ENCODE measurements at places on chromosomes 11 and 22.
A peak's percentile ranks its signal among the peaks of the same experiment; 100 is the strongest.

DNA sequence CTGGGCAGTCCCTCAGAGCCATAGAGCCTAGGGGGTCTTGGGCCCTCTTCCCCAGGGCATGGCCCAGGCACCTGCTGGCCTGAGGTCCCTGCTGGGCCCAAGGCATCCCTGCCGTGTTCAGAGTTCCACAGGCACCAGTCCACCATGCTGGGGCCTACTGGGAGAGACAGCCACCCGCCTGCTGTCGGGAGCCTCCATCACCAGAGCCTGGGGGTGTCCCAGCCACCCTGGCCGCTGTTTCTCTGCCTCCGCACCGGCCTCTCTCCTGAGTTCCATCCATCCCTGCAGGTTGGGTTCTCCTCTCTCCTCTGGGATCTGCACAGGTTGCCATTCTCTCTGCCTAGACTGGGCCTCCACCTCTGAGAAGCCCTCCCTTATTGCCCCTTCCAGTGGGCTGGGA, 68.6 kb downstream of the KCNQ1 start:
- no peak for DNase-seq

- DNase-seq = no peak
Measured at GRCh38 chr11:115267238-115267781, 236.9 kb downstream of the CADM1 start.

GRCh38 chr11:118618115-118618990, 10.9 kb downstream of the PHLDB1 start:
- DNase-seq = no peak

DNA sequence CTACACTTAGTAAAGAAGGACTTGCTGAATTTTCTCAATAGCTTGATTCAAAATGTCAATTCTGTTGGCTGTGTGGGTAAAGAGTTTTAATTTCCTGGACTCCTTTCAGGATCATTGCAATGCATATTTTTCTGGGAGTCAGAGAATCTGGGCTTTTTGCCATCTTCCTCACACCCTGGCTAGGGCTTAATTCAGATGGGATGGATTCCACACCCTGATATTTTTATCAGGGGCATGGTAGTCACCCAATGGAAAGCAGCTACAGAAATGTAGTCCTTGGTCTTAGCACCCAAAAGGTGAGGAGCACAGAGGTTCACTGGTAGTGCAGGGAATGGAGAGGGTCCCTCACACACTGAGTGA, 79.3 kb downstream of the SGSM3 start:
- DNase-seq = no peak

GRCh38 chr11:102912482-102912830, 37.7 kb upstream of the MMP12 start:
- DNase-seq = no peak

DNA sequence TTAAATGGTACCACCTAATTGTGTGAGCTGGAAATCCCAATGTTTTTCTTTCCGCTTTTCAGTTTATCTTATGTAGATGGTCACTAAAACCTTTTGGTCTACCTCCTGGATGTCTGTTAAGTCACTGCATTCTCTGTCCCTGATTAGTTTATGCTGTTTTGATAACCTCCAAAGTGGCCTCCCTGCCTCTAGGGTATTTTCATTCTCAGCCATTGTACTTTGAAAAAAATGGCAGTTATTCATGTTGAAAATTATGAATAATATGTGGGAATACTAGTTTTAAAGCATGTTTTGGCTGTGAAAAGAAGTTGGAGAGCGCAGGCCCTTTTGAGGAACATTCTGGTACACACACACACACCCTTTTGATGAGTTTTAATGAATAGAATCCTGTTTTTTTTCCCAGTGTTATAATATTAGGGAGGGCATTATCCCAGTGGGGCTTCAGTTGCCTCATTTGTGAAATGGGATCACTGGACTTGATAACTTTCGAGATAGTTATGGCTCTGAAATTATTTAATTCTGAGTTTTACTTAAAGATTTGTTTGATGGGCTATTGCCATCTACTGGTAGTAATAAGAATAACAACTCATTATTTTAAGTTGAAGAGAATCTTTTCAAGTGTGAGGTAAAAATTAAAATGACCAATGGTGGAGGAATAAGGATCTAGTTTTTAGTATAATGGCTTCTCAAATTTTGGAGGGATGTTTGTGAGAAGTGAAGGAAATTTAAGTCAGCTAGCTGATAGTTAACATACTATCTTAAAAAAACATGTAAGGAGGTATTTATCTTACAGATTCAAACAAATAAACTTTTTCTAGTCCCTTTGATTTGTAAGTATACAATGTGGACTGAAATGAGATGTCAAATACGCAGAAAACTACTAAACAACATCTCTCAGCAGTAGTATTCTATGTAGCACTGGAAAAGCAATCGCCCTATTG, 3.9 kb downstream of the FDX1 start:
- peak; percentile 59 for DNase-seq

GRCh38 chr22:48680601-48681000, 1147.1 kb downstream of the BRD1 start:
- DNase-seq = no peak

GRCh38 chr11:77287136-77287535, 14.3 kb downstream of the GDPD4 start:
- DNase-seq = no peak

DNA sequence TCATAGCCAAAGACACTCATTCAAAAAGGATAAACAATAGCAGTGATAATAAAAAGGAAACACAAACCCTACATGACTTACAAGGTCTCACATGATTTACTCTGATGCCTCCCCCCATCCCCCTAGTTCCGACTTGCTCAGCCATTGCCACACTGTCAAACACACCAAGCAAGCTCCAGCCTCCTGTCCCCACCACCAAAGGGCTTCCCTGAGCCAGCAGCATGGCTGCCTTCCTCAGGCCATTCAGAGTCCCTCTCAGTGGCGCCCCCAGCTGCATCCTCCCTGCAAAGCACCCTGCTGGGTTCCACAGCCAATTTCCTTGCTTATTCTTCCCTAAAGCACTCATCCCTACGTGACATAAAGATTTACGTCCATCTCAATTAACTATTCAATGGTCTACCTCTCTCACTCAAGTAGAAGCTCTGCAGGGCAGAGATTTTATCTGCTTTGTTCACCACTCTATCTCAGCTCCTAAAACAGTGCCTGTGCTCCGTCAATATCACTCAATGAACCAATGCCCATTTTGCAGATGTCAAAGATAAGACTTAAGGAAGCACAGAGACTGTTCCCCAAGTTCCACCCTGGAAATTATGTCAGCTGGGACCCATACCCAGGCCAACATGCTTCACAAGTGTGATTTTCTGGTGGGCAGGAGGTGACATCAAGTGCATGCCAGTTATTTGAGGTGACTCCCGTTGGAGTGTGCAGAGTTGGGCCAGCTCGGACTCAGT, 106.9 kb downstream of the SYN3 start:
- no peak for DNase-seq

GRCh38 chr11:75810637-75811390, 4.2 kb upstream of the UVRAG start:
- DNase-seq = no peak

GRCh38 chr11:72720784-72721183, 31.4 kb downstream of the ARAP1 start:
- no peak for DNase-seq

GRCh38 chr11:125055107-125055715, 7.9 kb upstream of the SLC37A2 start:
- DNase-seq = no peak

DNA sequence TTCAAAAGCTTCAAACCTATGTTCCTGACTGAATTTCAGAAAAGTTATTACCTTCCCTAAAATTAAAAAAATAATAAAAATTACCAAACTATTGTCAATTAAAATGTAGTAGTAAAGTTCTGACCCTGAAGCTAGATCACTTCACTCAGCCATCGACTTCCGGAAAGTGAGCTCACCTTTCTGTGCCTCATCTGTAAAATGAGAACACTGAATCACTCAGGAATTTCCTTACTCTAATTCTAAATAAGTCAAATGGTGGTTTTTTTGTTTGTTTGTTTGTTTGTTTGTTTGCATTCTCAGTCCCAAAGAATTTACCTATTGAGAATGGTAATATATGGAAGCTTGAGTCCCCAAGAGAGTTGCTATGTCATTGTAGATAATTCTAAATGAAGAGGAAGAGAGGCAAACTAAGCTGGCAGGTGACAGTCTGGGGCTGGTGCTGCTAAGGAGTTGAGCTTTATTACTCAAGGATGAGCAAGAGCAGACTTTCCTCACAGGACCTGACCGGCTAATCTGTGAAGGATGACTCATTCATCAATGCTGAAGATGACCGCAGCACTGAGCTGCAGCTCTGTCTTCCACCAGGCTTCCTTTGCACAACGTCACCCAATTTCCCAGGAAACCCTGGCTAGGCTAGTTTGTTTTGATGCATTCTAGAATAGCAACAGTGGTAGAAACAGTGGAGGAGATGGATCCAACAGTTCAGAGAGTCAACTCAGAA, 248.8 kb downstream of the RAB38 start:
- DNase-seq = no peak

DNA sequence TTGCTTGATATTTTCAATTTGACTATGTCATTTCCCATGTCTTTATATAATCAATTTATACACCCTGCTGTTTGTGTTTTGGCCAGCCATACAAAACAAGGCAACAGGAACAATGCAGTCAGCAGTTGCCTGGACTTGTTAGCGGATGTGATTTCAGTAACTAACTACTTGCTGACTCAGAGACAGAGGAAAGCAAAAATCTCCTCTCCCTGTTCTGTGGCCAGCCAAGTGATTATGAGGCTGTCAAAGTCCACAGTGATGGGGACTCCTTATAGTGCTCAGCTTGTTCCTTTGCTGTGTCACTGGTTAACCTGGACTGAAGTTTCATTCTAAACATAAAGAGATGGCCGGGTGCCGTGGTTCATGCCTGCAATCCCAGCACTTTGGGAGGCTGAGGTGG, 32.6 kb upstream of the APLP2 start:
- DNase-seq = no peak

DNA sequence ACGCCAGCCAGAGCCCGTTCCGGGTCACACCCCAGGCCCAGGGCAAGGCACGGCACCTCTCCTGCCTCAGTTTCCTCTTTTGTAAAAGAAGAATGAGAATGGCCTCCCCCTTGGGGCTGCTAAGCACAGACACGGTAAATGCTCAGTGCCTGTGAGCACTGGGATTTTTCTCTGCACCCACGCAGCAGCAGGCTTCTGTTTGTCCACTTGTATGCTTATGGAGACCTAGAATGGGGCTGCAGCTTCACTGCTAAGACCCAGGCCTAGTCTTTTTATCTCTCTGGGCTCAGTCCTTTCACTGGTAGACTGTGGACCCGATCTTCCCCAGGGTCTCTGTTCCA, 1327.9 kb downstream of the TBC1D22A start:
- DNase-seq = no peak

DNA sequence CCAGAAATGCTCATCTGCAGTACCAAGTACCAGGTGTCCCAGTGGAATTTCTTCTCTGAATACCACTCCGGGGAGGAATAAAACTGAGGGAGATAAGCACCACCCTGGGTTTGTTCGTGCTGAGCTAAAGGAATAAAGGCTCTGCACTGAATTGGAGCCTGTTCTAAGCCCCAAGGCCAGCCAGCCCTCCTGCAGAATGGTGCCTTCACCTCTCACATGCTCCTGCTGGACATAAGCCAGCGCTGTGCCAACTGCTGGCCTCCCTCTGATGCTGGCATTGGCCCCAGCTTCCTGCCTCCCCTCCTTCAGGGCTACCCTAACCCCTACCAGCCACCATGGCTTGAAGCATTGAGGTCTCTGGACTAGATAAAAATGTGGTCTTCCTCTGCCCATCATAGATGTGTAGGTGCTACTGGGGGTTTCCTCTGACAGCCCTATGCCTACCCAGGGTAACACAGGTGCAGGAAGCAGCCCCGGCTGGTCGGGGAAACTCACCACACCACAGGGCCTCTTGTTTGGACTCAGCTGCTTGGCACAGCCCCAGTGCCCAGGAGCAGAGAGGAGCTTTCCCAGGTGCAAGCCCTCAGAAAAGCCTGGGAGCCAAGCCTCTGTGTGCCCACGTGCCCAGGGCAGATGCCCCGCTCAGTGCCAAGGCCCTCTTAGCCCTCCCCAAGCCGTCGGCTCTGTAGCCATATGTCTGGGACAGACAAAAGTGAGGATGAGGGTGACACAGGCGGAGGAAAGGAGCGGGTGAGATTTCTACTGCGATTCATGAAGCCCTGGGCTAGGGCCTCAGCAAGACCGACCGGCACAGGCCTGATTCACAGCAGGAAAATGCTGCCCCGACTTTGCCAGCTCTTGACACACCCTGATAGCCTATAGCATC, 34.1 kb upstream of the JAM3 start:
- no peak for DNase-seq

GRCh38 chr11:61815790-61816735, 740 bp downstream of the FADS1 start:
- DNase-seq = peak; percentile 50

GRCh38 chr11:34145073-34145472, 39.6 kb downstream of the NAT10 start:
- no peak for DNase-seq

DNA sequence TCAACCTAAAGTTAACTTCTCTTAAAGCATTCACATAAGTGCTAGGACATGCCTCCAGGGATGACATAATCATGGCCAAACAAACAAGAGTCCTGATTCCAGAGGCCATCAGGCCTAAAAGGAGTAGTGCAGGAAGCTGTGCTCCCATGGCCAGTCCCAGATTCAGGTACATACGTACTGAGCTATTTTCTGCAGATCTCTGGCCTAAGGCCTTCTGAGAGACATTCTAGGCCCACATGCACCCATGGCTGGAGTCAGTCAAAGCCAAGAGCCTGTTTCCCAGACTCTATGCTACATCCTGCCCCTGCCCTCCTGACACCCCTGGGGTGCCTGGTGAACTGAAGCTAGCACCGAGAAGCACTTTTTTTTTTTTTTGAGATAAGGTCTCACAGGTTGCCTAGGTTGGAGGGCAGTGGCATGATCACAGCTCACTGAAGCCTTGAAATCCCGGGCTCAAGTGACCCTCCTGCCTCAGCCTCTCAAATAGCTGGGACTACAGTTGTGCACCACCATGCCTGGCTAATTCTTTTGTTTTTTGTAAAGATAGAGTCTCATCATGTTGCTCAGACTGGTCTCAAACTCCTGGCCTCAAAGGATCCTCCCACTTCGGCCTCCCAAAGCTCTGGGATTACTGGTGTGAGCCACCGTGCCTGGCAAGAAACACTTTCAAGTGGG, 553 bp downstream of the CD3D start:
- no peak for DNase-seq

GRCh38 chr22:32329202-32329645, 28.4 kb upstream of the RFPL3 start:
- no peak for DNase-seq

DNA sequence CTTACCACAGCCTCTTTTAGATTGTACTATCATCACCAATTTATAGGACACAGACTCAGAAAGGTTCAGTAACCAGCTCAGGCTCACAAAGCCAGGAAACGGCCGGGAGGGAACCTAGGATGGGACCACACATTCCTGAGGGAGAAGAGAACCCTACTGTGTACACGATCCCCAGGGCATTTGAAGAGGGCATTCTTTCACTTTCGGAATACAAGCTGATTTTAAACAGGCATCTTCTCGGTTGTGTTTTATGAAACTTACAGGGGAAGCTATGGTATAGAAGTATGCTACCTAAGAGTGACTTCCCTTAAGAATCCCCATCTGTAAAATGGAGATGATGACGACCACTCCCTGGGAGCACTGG, 19.0 kb downstream of the SMCO4 start:
- DNase-seq = no peak

- peak; percentile 89 for DNase-seq
Measured at GRCh38 chr11:46121724-46122477, 647 bp upstream of the PHF21A start.

- DNase-seq = no peak
Measured at GRCh38 chr11:69746752-69747742, 28.1 kb downstream of the FGF4 start.

- DNase-seq = peak; percentile 19
Measured at GRCh38 chr11:68460741-68461574, at the start of gene PPP6R3. Gene PPP6R3 (plus strand): TSS chr11:68460752. CDS start chr11:68537665, 76,913 bp downstream.

Measured in hematopoietic multipotent progenitor cell treated with erythropoietin and hydrocortisone succinate and interleukin-3 and kit ligand, for 15 days (in vitro differentiated cells).